ENCODE measurements at places on chromosomes 7 and 10.

DNA sequence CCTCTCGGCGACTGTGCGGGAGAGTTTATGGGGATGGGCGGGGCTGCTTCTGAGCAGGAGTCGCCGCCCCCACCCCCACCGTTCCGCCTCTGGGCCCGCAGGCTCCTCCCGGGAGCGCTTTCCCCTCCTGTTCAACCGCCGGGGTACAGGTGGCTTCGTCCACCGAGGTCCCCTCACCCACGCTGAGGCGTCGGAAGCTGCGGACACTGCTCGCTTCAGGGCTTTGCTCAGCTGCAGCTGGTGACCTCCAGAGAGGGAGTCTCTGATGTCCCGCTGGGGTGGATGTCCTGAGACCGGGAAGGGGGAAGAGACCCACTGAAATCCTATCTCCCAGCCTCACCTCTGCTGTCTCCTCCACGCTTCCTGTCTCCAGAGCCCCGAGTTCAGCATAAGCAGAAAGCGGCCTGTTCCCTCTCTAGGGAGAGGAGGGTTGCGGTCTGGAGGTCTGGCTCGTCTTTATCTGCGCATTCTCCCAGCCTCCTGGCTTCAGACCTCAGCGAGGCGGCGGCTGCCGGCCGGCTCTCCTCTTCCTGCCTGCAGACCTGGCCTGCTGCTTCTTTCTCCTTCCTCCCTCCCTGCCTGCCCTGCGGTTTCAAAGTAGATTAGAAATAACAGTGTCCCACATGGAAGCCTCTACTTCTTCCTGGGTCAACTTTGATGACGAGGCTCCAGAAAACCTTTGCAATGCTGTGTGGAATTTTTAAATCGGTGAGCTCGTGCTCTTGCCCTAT lies 1.8 kb downstream of the CYP2E1 start:
- no peak for DNase-seq

GRCh38 chr10:5464546-5464945 lies 34.8 kb downstream of the CALML5 start:
- no peak for DNase-seq

DNA sequence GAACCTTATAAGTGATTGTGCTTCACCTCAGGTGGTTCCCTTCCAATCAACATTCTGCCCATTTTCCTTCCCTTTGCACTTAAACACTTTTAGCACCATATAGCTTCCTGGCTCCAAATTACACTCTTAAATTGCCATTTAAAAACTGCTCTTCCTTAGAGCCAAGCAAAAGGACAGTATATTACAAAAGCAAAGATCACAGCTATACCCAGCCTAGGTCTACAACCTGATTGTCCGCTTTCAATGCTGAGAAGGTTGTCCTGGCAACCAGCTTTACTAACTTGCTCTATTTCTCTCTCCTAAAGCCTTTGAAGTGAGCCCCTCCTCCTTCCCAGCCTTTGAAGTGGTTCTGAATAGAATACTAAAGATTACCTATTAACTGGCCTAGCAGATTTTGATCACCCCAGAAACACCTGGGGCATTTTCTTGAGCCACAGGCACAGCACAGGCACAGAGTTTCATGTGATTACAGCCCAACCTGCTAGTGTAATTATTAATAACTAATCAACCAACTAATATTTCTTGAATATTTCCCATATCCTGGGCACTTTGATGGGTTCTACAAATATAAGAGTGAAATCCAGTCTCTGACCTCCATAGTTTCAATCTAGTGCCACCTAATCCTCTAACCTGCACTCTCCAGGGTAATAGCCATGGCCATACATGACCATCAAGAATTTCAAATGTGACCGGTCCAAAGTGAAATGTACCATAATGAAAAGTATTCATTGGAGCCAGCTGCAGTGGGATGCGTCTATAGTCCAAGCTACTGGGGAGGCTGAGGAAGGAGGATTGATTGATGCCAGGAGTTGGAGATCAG lies 63.6 kb upstream of the TRIM24 start:
- DNase-seq: no peak

GRCh38 chr10:58293989-58294388 lies 25.0 kb downstream of the CISD1 start:
- no peak for DNase-seq

DNA sequence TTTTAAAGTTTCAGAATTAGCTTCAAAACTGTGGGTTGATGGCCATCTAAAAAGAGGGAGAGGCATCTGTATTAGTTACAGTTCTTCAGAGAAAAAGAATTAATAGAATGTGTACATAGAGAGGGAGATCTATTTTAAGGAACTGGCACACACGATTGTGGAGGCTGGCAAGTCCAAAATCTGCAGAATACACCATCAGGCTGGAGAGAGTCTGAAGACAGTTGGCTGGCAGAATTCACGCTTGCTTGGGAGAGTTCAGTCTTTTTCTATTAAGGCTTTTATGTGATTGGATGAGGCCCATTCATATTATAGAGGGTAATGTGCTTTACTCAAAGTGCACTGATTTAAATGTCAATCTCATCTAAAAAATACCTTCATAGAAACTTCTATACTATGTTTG lies 135.1 kb upstream of the SORCS1 start:
- no peak for DNase-seq

- DNase-seq: no peak
Observed at GRCh38 chr10:18615618-18616017, 35.8 kb downstream of the NSUN6 start.

DNA sequence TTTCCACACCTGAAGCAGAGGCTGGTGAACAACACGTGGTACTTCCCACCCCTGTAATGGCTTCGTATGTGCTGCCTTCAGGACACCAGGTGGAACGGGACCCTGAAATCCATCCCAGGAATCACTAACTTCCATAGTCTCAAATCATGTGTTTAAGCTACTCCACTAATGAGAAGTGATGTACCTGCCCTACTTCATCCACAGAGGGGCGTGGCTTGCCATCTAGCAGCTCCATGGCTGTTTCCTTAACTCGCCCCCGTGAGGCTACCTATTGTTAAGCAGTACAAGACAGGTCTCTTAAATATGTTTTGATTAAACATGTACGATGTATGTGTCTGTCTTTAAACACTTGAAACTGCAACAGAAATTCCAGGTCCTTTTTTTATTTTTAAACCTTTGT lies 31.8 kb downstream of the ARL3 start:
- DNase-seq: no peak

- no peak for DNase-seq
Observed at GRCh38 chr7:94135180-94135579, 131.0 kb upstream of the BET1 start.

- no peak for DNase-seq
Observed at GRCh38 chr10:14698111-14698828, 76.4 kb downstream of the FAM107B start.

- no peak for DNase-seq
Observed at GRCh38 chr7:51071427-51071826, 245.2 kb downstream of the COBL start.

- no peak for DNase-seq
Observed at GRCh38 chr7:116232920-116233319, 22.6 kb downstream of the TES start.

GRCh38 chr7:110987127-110987693 lies 103.7 kb upstream of the LRRN3 start:
- no peak for DNase-seq

DNA sequence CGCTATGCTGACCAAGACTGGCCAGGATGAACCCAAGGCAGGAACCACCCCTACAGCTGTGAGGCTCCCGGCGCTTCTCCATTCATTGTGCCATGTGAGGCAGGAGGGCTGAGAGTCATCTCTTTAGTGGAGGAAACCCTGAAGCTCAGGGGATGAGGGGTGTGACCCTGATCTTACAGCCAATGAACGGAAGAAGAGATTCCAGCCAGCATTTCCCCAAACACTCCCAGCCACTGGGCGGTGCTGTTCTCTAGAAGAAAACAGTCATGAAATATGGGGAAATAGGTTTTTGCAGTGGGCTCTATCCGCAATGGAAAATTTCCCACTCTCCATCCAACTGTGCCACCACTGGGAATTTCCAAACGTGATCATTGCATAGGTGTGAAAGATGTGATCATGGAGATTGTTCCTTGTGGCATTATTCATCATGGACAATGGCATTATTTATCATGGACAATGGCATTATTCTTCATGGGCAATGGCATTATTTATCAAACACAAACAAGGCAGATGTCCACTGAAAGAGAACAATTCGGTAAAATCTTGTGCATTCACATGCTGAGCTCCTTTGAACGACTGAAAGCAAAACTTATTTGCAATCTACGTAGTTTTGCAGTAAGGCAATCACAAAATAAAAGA lies 14.0 kb upstream of the SLC18A2 start:
- no peak for DNase-seq

DNA sequence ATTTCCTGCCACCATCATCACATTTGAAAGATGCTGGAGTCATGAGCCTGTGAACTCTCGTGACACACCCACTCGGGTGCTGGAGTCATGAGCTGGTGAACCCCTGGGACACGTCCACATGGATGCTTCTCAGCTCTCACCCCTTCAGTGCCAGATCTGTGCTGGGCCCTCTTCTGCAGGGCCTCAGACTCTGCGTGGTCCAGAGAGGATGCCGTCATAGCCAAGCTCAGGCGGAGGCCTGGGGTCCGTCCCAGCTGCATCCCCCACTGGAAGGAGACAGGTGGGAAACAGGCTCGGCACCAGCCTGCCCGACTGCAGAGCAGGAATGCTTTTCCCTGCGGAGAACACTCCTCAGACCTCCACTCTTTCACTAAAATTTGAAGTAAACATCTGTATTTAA lies 156.5 kb upstream of the PPP2R2D start:
- DNase-seq: no peak

- no peak for DNase-seq
Observed at GRCh38 chr10:106571192-106571946, 593.1 kb downstream of the SORCS1 start.

DNA sequence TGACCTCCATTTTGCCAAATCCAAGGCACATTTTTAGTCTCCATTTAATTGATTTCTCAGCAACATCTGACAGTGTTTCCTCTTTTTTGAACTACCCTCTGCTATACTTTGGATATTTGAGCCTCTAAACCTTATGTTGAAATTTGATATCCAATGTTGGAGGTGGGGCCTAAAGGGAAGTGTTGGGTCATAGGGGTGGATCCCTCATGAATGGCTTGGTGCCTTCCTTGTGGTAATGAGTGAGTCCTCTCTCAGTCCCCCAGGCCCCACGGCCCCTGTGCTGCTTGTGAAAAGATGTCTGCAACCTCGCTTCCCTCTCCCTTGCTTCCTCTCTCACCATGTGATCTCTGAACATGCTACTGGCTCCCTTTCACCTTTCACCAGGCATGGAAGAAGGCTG lies 96.8 kb upstream of the DGKB start:
- no peak for DNase-seq

- no peak for DNase-seq
Observed at GRCh38 chr10:35425595-35425994, 89.3 kb downstream of the CCNY start.

DNA sequence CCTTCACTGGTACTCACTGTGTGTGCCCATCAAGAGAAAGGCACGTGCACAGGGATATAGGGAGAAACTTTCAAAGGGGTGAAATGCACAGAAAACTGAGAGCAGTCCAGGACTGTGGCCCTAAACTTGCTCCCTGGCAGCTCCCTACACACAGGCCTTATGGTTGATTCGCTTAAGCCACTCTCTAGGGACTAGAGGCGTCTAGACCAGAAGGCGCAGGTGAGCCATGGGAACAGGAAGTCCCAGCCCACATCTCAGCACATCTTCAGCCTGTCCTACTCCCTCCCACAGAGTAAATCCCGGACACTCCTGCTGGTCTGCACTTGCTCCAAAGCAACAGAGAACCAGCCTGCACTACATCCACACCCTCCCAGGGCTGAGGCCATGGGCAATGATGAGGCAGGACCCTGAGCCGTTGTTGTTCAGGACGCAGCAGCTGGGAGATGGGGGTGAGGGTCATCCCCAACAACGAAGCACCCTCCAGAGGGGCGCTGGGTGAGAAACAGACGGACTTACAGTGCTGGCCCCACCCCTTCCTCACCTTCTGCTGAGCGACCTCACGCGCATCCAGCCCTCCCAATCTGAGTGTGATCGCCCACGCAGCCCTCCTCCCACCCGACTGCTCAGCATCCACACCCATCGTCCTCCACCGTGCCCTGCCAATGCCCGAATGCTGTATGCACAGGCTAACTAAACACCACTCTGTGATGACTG lies 109.3 kb downstream of the TNS3 start:
- DNase-seq: no peak

GRCh38 chr7:30080818-30081217 lies 52.6 kb downstream of the PLEKHA8 start:
- DNase-seq: no peak

DNA sequence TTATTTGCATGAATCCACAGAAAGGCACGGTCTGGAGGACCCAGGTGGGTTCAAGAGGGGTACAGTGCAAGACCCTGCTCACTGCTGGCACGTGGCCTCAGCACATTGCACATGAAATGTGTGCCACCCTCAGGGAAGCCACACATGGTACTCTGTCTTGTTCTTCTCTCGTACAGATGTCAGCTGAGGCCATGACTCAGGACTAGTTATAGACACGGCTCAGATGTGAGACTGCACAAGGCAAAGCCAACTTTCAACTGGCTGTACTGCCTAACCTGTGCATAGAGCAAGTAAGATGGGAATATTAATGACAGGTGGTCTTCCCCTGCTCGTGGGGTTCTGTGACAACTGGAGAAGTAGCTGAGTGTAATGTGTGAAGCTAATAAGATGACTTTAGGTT lies 249.4 kb upstream of the CTBP2 start:
- no peak for DNase-seq

DNA sequence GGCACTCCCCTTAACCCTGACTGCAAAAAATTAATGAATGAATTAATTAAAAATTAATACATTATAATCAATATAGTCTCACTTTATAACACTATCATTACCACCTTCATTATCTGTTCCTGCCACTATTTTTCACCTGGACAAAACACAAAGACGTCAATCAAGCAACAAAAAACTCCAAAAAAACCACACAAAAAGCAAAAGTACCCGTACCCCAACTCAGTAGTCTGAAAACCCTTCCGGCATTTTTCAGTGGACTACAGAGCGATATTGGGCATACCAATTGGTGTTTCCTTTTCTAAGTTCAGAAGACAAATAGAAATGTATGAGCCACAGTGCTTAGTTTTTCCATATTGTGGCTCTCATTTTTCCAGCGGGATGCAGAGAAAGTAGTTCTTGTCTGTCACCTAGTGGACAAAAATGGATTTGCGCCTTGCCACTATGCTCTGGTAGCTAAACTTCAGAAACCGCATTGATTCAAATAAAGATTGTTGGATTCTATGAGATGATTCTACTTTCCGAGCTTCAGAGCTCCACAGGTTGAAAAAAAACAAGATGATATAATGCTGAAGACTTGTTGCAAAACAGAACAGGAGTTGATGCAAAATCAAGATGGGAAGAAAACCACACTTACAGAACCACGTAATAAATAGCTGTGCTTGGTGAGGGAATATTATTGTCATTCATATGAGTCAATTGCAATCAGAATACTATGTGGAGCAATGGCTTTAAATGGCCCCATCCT lies 50.6 kb upstream of the ITGB1 start:
- DNase-seq: peak; percentile 70

GRCh38 chr7:26399736-26400135 lies 108.1 kb downstream of the SNX10 start:
- no peak for DNase-seq

- DNase-seq: no peak
Observed at GRCh38 chr10:102476466-102477141, 25.3 kb upstream of the C10orf95 start.

All from stimulated activated CD4-positive, alpha-beta T cell treated with anti-CD3 and anti-CD28 coated beads, Interleukin-4, amount 100 ng/mL, for 48 hours (primary cell).